ENCODE measurements at places on chromosomes 7 and 10.

DNA sequence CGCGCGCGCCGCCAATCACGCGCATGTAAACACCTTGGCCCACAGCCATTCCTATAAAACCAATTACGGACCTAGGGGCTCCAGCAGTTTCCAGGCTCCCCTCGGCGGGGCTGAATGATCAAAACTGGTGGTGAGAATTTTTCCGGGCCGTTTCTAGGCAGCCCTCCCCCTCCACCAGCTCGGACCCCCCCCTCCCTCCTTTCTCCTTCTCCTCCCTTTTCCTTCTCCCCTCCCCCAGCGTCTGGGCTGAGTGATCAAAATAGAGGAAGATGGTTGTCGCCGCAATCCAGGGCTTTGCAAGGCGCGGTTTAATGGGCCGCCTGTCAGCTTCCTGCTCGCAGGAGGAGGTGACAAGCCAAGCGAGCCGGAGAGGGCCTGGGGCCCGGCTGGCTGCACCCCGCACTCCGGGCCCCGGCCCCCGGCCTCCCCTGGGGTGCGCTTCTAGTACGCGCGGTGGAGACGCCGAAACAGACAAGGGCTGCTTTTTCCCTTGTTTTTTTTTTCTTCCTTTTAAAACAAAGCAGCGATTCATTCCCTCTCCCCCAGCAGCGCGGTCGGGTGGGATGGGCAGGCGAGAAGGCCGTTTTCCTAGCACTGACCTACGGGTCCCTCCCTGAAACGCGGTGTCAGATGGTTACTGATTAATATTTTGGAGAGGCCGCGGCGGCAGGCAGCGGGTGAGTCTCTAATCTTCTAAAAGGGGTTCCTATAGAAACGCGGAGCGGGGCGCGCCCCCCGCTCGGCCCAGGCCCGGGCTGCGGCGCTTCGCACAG, 528 bp upstream of the TNRC18 start:
- DNase-seq = peak; percentile 93

DNA sequence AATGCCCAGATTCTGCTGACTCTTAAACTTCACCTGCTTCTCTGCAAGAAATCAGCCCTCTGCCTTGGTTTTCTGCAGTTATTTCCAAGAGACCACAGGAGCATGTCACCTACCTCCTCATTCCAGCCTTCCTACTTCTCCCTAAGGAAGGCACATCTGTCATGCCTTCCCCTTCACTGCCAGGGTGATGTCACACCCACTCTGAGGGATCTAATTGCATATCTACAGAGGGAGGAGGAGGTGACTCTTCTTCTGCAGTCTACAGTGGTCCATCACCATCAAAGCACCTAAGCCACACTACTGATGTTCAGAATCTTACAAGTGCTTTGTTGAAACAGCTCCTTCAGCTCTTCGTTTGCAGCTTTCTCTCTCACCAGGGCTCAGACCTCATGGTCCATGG, 275.5 kb downstream of the FGFR2 start:
- no peak for DNase-seq

DNA sequence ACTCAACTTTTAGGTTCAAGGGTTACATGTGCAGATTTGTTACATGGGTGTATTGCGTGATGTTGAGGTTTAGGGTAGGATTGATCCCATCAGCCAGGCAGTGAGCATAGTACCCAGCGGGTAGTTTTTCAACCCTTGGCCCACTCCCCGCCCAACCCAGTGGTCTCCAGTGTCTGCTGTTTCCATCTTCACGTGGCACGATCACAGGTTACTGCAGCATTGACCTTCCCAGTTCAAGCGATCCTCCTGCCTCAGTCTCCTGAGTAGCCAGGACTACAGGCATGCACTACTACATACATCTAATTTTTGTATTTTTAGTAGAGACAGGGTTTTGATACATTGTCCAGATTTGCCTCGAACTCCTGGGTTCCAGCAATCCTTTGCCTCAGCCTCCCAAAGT, 905.7 kb upstream of the ZNF722 start:
- no peak for DNase-seq

- DNase-seq = no peak
Measured at GRCh38 chr7:14395860-14396259, 406.4 kb upstream of the ETV1 start.

DNA sequence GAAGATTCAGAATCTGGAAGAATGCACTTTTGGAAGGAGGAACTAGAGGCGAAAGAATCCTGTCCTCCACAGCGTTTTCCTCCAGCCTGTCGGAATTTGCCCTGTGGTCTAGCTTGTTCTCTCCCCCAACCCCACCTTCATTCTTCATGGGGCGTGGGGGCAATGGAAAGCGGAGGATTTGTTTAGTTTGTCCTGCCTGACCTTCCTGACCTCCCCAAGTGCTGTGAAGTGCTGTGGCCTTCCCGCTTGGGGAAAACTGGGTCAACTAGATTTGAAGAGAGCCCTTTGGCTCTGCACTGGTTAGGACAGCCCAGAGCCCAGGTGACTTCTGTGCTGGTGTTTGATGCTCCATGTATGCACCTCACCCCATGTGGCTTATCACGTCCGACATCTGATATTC, 49.1 kb downstream of the GATA3 start:
- DNase-seq = no peak

DNA sequence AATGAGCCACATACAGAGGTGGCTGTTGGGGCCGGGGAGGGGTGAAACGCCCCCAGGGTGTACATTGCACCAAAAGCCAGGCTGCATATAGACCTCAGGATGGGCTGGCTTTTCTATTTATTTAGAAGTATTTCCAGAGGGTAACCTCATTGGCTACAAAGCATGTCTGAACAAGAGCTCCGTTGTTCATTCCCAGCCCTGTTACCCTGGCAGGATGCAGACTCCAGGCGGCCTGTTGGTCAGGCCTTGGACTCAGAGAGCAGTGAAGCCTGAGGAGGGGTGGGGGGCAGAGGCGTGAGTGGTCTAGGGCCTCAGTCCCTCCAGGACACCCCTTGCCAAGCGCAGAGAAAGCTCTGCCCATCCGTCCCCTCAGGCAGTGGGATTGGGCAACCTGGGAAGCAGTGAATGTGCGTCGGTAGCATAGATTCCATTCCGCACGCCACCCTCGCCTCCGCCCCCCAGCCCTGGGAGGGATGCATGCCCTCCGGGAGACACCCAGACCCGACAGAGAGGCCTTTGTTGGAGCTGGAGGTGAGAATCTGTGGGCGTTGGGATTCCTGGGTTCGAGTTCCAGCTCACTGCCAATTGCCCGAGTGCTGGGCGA, 41.9 kb downstream of the TCF7L2 start:
- DNase-seq = peak; percentile 22

DNA sequence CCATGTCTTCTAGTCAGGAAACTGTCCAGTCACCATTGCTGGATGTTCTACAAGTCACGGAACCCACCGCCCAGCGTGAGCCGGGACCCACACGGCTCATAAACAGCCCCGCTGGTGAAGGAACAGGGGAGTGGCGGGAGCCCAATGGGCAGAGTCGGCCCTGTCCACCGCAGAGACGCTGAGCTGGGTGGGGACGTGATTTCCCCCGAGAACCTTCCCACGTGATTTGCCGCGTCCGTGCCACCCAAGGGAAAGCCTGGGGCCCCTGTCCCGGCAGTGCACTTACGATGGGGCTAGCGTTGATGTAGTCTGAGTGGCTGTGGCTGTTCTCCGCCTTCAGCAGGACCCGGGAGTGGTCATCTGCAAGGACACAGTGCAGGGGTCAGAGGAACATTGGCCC, 266.9 kb downstream of the DNAJB6 start:
- no peak for DNase-seq

DNA sequence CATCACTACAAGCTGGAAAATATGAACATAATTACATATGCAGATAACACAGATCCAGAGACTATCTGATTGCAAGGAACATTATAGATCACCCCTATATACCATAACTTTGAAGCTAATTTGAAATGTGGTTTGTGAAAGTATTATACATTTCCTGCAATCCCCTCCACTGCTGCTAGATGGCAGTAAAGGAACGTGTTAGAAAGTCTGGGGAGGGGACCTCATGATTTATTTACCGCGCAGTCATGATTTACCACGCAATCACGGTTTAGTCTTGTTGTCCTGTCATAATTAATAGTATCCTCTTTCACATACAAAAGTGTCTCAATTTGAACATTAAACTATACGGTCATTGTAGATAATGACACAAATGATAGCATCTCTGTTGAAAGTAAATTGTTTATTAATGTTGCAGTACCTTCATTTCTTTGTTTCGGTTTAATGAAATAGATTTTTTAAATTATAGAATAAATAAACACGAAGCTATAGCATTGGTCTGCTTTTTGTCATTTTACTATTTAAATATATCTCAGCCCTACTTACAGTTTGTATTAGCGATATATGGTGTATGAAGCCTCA, 145.3 kb upstream of the PRSS1 start:
- no peak for DNase-seq

DNA sequence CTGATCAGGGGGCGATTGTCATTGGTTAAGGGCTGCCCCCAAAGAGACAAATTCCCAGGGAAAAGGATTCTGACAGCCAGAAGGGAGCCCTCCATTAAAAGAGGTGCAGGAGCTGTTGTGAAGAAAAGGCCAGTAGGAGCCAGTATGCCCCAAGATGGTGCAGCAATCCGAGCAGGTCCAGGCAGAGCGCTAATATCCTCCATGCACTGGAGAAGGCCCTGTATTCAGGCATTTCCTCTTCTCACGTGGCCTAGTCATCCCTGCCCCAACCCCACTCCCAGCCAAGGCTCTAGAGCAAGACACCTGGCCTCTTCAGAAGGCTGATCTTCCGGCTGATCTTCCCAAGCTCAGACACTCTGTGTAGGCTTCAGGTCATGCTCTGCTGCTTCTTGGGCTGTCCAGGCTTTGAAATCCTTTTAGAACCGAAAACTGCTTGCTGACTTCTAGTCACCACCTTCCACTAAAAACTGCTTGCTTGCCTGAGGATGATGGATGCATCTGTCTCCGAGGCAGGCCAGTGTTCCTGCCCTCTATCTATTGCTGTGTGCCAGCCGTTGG, 77.4 kb downstream of the CYP26A1 start:
- no peak for DNase-seq

DNA sequence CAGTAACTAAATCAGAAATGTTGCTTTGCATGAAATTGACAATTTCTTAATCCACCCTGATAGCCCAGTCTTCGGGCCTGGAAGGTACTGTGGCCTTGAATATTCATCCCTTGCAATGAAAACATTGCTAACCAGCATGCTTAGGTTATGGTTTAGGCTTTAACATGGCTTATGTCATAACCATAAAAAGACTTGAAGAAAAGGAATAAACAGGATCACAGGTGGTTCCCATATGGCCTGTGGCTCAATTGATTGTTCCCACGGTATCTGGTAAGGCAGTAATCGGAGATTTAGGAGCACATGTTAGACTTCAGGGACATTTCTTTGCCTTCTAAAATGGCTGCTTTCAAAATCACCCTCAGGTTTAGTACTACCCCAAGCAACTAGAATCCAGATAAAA, 139.5 kb downstream of the ST7 start:
- DNase-seq = no peak

DNA sequence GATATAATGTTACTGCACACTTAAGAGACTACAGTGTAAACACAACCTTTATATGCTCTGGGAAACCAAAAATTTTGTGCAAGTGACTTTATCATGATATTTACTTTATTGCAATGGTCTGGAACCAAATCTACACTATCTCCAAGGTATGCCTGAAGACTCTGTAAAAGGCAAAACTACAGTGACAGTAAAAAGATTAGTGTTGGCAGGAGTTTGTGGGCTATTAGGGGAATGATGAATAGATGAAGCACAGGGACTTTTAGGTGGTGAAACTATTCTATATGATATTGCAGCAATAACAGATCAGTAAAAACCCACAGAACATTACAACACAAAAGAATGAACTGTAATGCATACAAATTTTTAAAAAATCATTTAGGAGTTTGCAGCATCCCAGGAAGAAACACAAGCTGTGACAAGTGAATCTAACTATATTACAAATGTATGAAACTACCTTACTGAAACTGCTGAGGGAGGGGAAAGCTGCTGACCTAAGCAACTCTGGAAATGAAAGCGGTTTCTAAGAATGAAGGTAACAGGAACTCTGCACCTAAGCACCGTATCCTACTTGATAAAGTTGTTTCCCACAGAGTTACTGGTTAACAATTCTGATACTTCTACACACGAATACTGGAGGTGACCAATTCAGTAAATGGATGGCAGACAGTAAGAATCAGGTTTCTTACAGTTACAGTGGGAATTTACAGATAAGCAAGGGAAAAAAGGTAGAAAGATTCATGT, 82.6 kb downstream of the ATE1 start:
- DNase-seq = no peak

DNA sequence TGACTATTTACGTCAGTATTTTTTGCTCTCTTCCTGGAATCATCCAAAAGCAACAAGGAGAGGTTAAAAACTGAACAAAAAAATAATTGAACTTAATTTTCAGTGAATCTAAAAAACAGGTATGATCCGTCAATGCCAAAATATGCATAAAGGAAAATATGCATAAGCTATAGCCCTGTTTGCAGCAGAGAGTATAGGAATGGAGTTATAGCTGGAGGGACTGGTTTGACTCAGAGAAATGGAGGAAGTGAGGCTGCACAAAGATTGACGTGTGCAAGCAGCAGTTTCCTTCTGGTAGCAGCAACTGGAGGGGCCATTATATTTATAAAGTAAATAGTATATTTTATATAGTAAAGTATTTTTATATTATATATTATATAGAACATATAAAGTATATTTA, 37.1 kb downstream of the GNG11 start:
- DNase-seq = no peak

DNA sequence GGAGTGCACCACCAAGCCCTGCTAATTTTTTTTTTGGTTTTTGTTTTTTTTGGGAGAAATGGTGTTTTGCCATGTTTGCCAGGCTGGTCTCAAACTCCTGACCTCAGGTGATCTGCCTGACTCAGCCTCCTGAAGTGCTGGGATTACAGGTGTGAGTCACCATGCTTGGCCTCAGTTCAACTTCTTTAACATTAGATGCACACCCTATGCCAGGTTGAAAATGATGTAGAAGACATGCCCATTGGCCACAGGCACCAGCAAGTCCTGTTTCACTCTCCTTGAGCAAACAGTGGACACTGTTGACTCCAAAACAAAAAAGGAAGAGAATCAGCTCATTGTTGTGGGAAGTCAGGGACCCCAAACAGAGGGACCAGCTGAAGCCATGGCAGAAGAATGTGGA, 1205.3 kb downstream of the REEP3 start:
- no peak for DNase-seq

DNA sequence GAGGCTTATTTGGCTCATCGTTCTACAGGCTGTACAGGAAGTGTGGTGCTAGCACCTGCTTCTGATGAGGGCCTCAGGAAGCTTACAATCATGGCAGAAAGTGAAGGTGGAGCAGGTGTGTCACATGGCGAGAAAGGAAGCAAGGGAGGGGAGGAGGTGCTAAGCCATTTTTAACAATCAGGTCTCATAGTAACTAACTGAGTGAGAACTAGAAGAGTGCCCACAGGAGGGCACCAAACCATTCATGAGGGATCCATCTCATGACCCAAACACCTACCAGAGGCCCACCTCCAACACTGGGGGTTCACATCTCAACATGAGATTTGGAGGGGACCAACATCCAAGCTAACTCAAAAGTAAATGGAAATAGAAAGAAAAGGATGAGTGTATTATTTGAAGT, 78.1 kb downstream of the CXCL12 start:
- no peak for DNase-seq
